Activated CD8-positive, alpha-beta memory T cell treated with anti-CD3 and anti-CD28 coated beads for 1 hour (primary cell): ENCODE measurements at places on chromosomes 13 and 19.

GRCh38 chr13:43077906-43078305 lies 54.5 kb downstream of the DNAJC15 start:
- DNase-seq = no peak

DNA sequence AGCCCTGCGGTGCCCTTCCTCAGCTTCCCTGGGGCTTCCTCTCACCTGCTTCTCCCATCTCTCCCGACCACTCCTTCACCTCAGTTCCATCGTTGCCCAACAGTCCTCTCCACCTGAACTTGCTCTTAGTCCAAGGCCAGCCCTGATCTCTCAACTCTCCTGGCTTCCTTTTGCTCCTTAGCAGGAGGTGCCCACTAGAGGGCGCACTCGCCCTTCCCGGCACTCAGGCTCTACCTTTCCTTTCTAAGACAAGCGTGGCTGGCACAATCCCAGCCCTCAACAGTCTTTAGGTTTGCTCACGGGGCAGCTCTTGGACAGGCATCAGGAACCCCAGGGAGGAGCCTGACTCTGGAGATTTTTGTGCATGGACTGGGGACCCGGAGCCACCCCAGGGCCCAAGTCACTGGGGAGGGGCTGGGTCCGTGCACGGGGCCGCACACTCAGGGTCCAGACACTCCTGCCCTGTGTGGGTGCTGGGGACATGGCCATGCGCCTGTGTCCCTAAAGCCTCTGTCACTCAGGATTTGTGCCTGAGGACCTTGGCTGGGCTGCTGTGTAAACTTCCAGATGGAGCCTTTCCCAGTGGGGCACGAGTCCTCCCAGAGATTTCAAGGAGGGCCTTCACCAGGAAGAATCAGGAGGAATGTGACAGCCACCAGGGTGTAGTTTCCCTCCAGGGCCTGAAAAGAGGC lies 12.1 kb upstream of the CEACAM8 start:
- peak; percentile 19 for DNase-seq

DNA sequence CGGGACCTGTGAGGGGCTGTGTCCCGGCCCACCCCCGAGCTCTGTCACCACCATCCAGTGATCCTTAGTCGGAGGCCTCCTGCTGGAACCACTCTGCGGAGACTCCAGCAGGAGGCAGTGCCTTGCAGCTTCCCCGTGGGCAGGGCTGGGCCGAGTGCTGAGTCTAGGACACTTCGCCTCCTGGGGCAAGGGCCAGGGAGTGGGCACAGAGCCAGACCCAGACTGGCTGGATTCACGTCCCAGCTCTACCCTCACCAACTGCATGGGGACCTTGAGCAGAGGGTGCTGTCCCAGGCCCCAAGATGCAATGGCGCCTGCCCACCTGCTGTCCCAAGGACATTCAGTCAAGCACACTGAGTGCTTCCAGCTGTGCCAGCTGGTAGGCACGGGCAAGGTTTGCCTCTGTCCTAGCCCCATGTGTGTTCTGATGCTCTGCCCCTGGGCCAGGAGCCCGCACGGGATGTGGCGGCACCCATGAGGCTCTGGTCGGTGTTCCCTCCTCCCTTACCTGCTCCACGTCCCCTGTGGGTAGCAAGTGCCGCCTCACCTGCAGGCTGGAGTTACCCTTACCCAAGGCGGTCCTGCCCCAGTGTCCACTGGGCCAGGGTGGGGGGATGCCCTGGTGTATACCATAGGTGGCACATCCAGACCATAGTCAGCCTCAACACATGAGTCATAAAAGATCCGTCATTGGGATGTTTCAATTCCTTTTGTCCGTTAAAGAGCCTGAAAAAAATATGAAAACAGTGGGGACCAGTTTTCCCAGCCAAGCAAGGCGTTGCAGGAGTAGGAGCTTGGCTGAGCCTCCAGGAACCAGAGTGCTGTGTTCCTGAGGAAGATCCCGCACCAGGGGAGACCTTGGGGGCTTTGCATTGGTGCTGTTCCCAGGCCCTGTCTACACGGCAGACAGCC lies 7.4 kb downstream of the FZR1 start:
- no peak for DNase-seq

- DNase-seq = no peak
Measured at GRCh38 chr19:29875931-29876330, 64.1 kb downstream of the CCNE1 start.

DNA sequence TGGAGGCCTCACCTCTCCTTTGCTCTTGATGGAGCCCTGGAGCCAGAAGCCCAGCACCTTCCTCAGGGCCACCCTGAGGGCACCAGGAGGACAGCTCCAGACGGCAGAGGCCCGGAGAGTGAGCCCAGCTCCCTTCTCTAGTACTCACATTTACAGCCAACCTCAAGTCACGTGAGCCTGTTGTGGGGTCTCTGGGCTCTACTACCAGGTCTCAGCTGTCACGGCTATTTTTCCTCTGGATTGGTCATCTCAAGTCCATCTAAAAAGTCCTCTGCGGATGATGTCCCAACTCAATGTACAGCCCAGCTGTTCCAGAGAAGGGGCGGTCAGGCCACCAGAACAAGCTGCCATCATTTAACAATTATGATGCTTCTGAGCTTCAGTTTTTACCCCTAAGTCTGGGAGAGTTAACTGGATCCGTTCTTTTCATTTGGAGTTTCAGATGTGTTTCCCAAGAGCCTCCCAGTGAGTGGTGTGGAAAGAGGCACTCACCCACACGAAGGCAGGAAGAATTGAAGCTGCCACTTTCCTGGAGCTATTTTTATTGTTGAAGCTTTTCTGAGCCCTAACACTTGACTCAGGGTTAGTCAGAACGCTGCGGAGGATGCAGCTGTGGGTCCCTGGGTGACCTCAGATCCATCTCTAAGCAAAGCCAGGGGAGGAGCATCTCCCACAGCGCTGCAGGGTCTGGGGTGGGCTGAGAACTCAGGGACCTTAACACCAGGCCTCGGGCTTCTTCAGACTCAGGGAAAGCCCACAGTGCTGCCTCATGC lies 143.5 kb upstream of the UBL3 start:
- no peak for DNase-seq

- DNase-seq = no peak
Measured at GRCh38 chr19:51627491-51628138, 2.6 kb downstream of the SIGLEC5 start.

DNA sequence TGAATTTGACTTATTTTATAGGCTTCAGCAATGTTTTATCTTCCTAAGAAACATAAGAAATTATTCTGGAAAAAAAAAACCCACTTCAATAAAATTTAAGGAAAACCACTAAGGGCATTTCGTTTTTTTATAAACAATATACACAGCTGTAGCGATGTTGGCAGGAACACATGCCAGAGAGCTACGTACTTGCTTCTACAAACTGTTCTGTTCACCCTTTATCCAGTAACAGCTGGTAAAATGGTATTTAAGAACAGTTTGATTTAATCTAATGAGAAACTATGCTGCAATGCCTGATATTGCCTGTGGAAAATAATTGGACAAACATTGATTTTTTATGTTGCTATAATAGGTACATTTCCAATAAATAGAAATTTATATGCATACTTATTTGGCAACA lies 137.2 kb upstream of the DACH1 start:
- DNase-seq = no peak

- no peak for DNase-seq
Measured at GRCh38 chr19:41726493-41726892, 18.1 kb downstream of the CEACAM5 start.

DNA sequence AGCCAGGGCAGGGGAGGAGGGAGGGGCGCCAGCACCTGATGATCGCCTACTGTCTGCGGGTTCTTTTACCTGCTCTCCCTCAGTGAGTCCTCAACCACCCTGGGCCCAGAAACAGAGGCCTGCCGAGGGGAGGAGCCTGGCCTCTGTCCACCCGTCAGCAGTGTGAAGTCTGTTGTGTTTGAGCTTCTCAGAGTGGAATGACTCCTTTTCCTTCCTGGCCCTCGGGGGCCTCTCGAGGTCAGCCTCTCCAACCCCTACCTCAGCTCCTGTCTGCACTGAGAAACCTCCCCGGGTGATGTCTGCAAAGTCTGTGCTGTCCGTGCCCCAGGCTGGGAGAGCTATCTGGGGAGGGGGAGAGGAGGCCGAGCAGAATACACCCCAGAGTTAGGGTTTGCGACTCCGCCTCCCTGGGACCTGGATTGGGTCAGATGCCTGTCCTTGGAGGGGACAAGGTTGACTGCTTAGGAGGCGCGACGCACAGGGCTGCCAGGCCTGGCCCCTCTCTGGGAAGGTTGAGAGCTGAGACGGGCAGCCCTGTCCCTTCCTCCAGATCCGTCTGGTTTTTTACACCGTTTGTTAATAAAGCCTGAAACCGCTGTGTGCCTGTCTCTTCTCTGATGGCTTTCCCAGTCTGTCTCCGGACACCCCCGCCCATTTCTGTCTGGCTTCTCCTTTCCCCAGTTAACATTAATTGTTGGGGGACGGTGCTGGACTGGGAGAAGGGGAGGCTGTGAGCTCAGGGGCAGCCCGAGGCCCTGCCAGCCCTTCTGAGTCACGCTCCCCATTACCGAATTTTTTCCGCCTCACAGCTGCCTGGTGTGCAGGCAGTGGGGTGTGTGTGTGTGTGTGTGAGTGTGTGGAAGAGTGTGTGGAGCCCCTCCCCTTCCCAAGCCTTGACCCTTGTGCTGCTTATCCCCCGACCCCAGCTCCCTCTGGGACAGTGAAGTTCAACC lies 989 bp upstream of the SSC5D start:
- no peak for DNase-seq

DNA sequence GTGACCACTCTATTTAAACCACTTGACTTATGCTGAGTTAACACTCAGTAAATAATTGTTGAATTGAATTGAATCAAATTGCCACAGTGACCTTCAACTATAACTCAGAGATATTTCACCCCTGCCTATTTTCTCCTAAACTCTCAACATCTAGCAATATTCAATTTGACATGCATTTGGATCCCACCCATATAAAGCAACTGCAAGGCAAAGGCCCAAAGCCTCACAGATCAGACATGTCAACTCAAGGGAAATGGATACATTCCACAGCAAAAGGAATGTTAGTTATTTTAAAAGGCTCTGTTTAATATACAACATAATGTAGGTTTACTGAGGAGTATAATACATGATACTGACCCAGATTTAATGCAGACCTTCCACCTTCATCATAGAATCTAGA lies 107.4 kb downstream of the KCTD12 start:
- no peak for DNase-seq

DNA sequence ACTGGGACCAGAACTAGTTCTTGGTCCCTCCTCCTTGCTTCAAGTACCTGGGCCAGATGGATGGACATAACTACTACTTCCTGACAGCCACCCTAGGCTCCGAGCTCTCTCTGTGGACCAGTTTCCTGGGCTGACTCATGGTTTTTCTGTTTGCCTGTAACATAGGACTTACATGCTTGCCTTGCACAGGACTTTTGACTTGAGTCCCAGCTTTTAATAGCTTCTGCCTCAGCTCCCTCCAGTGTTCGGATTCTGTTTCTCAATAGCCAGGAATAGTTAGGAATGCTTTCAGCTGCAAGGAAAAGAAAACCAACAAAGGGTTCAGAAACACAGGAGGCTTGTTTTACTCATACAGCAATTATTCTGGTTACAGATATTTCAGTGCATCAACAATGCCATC lies 405.9 kb downstream of the ZNF536 start:
- no peak for DNase-seq

DNA sequence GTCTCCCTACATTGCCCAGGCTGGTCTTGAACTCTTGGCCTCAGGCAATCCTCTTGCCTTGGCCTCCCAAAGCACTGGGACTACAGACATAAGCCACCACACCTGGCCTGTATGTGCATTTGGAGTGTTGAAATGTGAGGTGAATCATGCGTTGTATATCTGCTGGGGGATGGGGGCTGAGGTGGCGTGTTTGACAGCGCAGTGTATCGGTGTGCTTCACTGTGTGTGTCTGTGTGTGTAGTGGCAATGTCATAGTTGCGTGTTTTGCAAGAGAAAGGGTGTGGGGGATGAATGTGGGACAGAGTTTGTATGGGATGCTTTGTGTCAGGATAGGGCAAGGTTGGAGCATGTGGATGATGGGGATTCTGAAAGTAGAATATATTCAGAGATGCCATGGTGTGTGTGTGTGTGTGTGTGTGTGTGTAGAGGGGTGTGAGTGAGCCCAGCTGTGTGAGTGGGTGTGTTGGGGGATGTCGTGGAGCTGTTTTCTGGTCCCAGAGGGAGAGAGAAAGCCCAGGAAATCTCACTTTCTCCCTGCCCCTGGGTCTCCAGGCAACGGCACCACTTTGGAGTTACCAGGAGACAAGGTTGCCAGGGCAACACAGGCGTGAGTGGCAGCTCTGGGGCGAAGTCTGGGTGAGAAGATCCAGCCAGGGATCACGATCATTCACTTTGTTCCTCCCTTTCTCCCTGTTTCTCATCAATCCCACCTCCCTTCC lies 1.1 kb upstream of the SWSAP1 start:
- no peak for DNase-seq

DNA sequence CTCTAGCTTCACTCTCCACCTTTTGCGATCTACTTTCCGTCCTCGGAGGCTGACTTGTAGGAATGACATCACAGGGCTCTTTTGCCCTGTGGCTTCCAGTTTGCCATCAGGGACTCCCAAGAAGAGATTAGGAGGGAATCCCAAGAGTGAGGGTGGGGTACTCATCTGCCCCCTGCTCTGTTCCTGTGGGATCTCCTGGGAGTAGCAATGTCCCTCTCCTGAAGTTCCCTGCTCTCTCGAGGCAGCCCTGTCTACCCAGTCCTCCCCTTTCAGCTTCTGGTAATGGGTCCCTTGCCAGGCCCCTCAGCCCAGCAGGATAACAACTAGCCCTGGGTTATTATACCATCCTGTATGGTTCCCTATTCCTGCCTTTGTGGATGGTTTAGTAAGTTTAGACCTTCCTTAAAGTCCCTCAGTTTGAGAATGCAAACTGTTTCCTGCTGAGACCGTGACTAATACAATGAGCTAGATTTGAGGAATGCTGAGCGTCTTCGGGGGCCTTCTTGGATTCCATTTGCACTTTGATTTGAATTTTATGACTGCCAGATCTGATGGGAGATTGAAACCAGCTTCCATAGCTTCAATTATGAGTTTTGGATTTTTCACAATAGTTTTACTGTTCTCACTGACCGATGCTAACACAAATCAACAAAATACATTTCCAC lies 73.7 kb upstream of the IPO5 start:
- no peak for DNase-seq

DNA sequence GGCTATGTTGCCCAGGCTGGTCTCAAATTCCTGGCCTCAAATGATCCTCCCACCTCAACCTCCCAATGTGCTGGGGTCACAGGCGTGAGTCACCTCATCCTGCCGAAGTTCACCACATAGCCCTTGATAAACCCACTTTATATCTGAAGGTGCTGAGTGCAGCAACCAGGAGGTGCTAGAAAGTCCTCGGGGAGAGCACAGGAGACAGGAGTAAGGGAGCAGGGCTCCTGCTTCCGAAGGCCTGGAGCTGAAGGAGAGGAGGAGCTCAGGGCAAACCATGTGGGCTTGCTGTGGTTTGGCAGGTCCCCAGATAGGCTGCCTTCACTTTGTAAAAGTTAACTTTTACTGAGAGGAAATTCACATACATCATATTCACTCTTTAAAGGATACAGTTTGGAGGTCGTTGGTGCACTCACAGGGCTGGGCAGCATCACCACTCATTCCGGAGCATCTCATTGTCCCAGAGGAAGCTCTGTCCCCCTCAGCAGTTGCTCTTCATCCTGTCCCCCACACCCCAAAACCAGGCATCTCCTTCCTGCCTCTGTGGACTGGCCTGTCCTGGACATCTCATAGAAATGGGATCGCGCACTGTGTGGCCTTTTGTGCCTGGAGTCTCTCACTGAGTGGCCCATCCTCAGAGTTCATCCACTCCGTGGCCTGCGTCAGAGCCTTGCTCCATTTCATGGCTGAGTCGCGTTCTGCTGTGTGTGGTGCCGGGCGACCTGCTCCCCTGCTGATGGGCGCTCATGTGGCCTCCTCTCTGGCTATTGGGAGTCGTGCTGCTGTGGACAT lies 49.5 kb downstream of the KDM4B start:
- DNase-seq = no peak

- no peak for DNase-seq
Measured at GRCh38 chr19:49222011-49222410, 64.4 kb downstream of the TRPM4 start.
